ENCODE measurements at places on chromosomes 12 and 14.
A peak's percentile ranks its signal among the peaks of the same experiment; 100 is the strongest.

GRCh38 chr12:118371321-118372282 is 1.1 kb downstream of the TAOK3 start:
- DNase-seq, result no peak

DNA sequence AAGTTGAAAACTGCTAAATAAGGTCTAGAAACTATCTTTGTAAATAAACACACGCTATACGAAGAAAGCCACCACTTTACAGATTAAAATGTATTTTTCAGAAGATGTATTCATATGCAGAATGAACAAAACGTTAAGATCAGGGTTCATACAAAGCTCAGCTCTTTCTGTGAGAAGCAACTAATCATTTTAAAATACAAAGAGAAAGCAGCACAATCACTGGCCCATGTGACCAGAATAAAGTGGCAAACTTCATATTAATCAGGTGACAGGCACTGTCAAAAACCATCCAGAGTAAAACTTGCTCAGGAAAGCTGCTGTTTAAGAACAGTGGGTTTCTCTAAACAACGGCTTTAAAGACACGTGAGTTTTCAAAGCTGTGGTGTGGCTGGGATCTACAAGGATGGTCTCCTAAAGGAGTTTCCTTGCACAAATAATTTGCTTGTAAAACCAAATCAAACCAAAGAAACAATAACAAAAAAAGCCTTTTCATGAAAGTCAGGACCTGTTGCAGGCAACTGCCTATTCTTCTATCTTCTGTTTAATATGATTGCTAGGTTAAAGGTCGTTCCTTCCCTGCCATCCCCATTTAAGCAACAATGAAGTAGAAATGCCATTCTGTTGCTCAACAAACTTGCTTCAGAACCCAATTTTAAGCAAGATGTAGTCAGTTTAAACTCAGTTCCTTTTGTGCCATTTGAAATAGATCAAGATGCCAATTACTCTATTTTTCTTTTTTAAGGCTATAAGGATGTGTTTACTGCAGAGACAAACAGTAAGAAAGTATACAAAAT is 22.3 kb downstream of the SEL1L start:
- peak; percentile 23 for DNase-seq

GRCh38 chr12:121823101-121823726 is 19.4 kb downstream of the SETD1B start:
- DNase-seq, result no peak

DNA sequence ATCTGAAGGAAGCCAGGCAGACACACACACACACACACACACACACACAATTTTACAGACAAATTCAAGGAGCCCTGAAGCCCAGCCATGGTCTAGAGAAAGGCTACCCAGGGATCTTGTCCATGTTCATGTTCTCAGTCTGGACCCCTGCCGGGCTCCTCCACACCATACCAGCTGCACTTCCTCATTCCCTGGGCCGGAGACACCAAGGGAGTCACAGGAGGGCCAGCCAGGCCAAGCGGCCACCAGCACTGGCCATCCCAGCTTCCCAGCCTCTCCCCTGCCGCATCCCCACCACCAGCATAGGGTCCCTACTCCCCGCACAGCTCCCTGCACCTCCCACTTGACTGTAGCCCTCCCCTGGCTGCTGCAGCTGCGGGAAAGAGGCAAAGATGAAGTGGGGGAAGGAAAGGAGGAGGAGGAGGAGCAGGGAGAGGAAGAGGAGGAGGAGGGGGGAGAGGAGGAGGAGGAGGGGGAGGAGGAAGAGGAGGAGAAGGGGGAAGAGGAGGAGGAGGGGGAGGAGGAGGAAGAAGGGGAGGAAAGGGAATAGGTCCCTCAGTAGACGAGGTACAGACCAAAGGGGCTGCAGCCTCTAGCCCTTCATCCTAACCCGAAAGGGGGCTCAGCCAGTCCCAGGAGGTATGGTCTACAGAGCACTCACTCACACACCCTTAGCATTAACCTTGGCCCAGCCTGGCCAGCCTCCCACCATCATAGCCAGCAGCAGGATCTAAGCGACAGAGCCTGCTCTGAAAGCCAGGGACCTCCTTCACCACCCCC is 293.2 kb downstream of the DPF3 start:
- peak; percentile 38 for DNase-seq

GRCh38 chr12:32828120-32828519 is 68.5 kb downstream of the PKP2 start:
- DNase-seq, result no peak

DNA sequence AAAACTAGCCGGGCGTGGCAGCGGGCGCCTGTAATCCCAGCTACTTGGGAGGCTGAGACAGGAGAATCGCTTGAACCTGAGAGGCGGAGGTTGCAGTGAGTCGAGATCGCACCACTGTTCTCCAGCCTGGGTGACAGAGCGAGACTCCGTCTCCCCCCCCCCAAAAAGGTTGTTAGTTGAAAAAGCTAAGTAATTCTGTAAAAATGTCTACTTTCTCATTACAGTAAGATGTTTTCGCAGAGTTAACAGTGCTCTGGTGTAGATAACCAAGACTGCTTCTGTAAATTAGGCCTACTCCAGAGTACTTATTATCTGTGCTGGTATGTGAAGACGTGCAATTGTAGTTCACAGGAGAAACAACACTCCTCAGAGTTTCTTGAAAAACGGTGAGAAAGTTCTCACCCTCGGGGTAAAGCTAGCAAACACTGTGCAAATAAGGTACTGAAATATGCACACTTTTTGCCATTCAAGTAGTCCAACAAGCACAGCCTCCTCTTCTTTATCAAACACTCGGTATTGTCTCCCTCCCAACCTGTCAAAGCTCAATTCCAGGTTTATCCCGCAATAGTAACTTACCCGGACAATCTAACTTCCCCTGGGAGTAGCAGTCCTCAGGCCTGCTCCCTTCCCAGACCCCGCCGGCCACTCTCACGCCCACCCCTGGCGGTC is 974 bp downstream of the BTBD7 start:
- DNase-seq, result no peak

GRCh38 chr12:563250-563781 is 99.9 kb downstream of the NINJ2 start:
- peak; percentile 31 for DNase-seq

DNA sequence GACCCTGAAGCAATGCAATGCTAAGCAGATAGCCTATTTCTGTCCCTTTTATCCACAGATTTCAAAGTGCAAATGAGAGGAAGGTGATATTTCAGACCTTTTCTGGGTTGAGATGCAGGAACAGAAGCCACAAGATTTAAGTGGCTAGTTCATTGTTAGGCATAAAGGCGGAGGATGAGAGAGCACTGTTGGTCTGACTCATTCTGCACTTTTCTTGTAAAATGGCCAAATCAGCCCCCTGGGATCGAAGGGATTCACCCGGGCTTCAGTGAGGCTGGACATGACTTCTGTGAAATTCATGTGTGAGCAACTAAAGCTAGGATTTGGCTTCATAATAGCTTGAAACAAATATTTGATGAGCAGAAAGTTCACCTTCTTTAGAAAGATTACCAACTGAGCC is 101.9 kb upstream of the OVCH1 start:
- DNase-seq, result no peak

- no peak for DNase-seq
Measured at GRCh38 chr12:86264451-86265328, 8.5 kb upstream of the MGAT4C start.

DNA sequence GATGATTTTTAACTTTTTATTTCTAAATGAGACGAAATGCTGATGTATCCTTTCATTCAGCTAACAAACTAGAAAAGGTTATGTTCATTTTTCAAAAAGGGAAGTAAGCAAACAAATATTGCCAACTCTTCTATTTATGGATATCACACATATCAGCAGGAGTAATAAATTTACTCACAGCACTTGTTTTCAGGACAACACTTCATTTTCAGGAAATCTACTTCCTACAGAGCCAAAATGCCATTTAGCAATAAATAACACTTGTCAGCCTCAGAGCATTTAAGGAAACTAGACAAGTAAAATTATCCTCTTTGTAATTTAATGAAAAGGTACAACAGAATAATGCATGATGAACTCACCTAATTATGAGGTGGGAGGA is 139.6 kb downstream of the HMGA2 start:
- DNase-seq, result peak; percentile 36

DNA sequence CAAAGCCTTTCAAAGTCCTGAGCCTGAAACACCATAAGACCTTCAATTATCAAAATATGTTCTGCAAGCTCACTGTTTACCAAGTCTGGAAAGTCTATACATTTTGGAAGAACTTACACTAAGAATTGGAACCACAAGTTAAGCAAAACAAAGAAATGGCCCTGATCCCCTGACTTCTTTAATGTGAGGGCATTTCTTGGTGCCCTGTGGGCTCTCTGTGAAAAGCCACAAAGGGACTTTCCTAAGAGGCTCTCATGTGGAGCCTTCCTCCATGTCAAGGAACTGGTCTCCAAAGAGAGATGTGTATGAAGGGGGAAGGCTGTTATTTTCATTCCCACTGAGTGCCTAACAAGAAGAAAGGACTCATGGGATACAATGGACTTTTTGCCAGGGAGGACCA is 13.5 kb upstream of the MYH6 start:
- no peak for DNase-seq

DNA sequence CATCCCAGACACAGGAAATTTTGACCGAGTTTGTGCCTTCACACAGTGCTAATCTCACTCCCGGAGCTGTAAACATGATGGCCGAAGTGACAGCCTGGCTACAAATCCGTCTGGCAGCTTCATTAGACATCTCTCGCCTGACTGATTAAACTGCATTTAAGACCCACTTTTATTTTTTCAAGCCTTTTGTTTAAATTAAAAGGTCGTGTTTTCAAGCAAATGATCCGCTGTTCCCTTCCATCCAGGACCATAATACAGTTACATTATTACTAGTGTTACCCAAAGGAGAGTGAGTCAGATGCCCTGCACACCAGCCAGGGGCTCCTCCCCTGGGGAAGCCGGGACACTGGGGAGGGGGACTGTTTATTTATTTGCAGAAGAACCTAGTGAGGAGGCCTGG is 200.2 kb downstream of the EXOC5 start:
- DNase-seq, result no peak

GRCh38 chr12:71011261-71011660 is 90.7 kb upstream of the PTPRR start:
- DNase-seq, result no peak

- no peak for DNase-seq
Measured at GRCh38 chr12:53676656-53677015, 753 bp upstream of the ATP5MC2 start.

GRCh38 chr12:33676866-33677265 is 237.2 kb upstream of the SYT10 start:
- DNase-seq, result no peak

- no peak for DNase-seq
Measured at GRCh38 chr14:76946753-76947077, 81.8 kb downstream of the IRF2BPL start.

- peak; percentile 44 for DNase-seq
Measured at GRCh38 chr14:31206536-31207286, 882 bp downstream of the HECTD1 start.

DNA sequence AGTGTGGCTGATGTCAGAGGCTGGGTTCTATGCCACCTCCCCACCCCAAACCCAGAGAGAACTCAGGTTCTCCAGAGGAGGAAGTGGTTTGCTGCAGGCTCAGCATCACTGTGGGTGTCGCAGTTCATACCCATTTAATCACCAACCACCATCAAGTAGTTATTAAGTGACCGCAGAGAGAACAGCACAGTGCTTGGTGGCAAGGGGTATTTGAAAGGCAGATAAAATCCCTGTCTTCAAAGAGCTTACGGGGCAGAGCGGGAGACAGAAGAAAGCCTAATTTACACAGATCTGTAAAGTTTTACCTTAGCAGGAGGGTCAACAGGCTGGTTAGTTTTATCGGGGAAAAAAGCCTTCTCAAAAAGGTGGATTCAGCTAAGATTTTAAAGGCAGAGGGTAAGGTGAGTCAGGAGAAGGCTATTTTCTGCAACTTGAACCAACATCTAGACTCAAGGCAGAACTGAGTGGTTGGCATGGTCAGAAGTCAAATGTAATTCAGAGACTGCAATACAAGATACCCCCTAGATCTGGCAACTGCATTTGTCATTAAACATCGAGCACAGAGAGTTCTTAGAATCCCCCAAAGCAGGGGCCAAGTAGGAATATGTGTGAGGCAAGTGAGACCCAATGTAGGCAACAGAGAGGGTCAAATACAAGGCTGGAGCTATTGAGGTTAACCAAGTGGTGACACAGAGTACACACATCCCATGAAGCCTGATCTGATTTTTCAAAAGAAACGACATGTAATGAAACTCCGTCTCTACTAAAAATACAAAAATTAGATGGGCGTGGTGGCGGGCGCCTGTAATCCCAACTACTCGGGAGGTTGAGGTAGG is 13.2 kb downstream of the PXN start:
- DNase-seq, result peak; percentile 84

DNA sequence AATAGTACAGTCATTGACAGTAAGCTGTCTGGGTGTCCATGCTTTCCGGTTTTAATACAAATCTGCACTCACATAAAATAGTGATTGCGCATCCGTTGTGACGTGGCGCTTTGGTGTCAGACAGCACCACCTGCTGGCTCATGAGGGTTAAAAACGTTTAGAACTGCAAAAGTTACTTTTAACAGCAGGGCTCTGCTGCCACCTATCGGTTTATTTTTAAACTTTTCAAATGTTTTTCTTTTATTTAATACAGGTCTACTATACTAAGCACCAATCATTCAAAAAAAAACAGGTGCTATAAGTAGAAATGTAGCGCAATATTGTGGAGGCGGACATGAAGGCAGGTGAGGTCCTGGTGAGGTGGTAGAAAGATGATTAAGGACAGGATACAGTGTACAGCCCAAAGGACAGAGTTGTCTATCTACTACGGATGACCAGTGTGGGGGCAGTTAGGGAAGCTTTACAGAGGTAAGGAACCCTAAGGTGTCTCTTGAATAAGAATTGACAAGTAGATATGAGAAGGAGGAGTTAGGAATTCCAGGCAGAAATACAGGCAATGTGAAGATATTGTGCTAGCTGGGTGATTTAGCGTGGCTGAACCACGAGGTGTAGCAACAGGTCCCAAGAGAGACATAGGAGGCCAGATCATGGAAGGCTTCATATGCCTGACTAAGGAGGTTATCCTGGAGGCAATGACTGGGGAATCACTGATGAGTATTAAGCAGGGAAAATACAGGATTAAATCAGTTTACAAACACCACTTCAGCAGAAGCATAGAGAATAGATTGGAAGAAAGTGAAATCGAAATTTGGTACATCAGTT is 91.5 kb upstream of the PRB2 start:
- peak; percentile 90 for DNase-seq

Measured in suppressor macrophage (primary cell).